ENCODE measurements at places on chromosomes 12 and 14.

DNA sequence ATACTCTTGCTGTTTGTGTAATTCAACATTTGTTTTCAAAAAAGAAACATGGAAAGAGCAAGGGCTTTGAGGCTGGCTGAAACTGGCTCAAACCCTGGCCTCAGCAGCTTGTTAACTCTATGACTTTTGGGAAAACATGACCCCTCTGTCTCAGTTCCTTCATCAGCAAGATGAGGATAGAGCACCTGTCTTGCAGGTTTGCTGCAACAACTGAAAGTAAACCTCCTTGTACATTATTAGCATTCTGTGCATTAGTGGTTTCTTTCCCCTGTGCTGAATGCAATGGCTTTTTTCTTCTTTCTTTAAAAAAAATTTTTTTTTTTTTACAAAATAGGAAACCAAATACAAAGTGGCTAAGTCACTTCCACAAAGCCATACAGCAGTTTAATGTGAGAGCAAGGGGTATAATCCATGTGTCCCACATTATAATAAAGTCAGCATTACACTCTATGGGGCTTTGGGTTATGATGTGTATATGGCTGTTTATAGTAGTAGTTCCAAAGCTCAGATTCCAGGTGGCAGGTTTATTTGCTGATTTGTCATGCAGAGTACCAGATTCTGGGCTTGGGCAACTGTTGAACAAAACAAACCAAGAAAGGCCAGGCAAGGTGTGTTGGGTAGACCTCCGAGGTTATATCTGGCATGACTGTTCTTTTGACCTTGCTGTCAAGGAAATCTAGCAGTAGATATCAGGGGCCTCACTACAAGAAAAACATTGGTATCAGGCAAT lies 194.5 kb upstream of the CNOT2 start:
- DNase-seq: no peak

GRCh38 chr12:7099290-7099996 lies 7.2 kb upstream of the C1R start:
- no peak for DNase-seq

GRCh38 chr12:55074806-55075205 lies 51.4 kb upstream of the OR9K2 start:
- no peak for DNase-seq

DNA sequence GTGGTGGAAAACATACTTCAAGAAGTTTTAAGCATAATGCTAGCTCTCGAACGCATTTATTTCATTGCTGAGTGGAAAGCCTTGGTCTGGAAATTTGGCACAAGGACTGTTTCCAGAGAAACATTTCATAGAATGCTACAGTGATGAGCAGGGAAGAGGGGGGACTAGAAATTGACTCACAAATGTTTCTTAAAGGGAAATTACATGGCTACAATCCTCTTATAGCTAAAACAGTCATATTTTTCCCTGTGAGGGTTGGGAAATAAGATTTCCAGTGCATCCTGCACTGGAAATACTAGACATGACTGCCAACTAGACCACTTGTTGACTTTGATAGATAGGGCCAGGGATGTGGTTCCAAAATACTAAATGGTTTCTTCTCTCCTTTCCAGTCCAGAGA lies 197.3 kb upstream of the RGS6 start:
- no peak for DNase-seq

DNA sequence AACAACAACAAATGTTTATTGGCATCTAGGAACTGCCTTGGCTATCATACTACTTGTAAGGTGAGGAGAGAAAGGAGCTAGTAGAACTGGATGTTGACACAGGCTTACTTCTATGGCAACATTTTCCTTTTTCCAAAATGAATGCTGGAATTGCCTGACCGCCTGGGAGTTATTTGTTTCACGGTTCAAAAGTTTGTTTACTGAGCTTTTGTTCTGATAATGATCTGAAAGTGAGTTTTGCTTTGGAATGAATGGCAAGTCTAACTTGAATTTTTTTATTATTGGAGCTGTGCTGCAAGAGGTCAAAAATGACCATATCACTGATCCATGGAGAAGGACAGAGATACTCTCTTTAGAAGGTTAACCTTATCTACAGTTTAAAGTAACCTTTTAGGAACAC lies 183.5 kb upstream of the CAND1 start:
- no peak for DNase-seq

DNA sequence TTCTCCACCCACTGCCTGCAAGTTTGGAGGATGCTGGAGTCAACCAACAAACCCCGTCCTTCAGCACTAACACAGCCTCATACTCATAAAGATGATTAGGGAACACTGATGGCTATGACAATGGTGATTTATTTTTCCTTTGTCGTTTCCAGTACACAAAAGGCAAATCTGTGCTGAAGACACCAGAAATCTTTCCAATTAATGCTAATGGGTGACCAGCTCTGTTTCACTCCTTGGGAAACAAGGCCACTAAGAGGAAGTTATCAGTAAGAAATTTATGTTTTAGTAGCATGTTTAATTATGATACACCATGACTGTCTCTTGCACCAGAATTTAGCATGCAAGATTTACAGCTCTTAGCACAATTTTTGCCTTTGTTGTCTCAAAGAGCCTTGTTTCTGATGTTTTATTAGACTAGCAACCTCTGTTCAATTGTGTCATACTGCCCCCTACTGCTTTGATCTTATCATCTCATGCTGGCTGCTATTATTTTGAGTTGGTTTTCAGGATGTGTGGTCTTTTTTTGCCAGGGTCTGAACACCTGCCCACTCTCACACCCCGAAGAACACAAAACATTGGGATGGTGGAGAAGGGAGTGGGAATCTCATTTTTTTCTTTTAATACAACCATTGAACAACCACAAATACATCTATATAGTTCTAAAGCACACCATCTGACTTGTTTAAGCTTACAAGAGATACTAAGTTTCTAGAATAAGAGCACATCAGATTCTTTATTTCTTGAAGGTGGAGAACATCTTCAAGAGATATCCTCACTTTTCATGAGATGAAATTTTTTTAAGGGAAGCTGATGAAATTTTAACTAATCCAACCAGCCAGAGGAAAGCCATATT lies 160.9 kb downstream of the SPTSSA start:
- DNase-seq: peak; percentile 28

GRCh38 chr14:67555518-67556090 lies 22.5 kb downstream of the PLEKHH1 start:
- no peak for DNase-seq

DNA sequence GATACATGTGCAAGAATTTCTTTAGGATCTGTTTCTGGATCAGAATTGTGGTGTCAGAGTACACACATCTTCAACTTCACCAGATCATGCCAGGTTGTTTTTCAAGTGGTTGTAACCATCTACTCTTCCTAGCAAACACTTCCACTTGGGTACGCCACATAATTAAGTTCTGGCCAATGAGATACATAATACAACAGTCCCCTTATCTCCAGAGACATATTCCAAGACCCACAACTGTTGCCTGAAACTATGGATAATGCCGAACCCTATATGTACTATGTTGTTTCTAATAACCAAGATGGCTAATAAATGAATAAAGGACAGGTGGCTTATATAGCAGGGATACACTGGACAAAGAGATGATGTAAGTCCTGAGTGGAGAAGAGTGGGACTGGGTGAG lies 2.5 kb upstream of the CHPT1 start:
- DNase-seq: no peak

- DNase-seq: peak; percentile 11
These were observed 44.1 kb upstream of the DYNC1H1 start for GRCh38 chr14:101920271-101920670.

DNA sequence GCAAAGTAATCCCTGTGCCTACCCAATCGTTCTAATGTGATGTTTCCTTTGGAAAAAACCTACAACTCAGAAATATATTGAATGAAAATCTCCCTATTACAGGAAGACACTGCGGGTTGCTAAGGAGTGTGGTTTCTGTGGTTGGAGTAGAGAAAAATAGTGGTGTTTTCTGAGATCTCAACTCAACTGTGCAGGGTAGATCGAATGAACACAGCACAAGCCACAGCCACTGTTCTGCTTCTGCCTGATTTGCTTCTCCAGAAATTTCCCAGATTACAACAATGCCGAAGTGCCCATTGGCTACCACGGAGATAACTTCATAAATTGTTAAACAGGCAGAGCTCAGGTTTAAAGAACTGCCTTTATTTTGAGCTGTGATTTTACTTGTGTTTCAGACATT lies 480.4 kb downstream of the DIO2 start:
- no peak for DNase-seq

DNA sequence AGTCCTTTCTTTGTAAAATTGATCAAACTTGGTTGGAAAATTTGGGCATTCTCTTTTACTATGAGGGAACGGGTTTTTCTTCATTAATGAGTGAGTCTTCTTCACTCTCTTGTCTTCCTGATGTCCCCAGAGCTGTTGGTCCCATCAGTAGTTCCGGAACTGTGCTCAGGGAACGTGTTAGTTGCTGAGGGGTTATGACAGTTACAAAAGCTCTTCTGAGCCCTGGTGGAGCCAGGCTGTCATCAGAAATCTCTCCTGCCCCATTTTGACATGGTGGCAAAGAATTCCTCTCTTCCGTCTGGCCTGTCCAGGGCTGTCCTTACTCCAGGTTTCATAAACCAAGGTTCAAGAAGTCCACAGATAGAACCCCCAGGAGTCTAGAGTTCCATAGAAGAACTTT lies 208.5 kb downstream of the SLC41A2 start:
- DNase-seq: no peak

DNA sequence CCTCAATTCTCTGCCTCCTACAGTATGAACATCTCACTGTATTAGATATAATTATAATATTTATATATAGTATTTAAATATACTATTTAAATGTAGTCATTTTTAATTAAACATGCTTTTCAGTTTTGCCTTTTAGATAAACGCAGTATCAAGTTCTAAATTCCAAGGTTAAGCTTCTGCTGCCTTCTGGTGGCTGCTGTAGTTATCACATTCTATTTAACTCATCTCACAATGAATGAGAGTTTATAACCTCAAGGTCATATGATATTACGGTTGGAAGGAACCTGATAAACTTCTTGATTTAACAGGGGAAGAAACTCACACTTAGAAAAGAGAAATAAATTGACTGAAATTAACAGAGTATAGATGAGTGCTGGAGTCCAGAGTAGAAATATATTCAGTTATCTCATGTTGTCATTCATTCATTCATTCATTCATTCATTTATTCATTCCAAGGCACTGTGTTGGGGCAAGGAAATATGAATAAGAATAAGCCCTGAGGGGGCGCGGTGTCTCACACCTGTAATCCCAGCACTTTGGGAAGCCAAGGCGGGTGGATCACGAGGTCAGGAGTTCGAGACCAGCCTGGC lies 31.9 kb downstream of the GUCY2C start:
- peak; percentile 55 for DNase-seq

DNA sequence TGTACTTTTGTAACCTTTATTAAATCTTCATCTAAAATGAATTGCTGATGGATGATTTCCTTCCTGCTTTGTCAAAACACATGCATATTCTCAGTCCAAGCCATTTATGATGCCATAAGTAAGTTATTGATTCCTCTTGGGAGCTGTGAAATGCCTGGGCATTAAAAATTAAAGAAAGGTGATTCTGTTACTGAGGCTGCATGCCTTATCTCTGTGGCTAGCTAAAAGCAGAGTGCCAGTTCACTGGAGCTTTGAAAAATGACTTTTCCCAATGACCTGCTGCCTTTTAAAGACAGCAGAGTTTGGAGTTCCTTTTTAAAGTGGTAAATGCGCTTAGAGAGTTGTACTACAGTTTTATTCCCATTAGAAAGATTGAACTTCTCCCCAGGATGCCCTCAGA lies 152.1 kb downstream of the TMTC2 start:
- no peak for DNase-seq

- DNase-seq: no peak
These were observed 28.2 kb downstream of the KICS2 start for GRCh38 chr12:64193931-64194330.

- peak; percentile 26 for DNase-seq
These were observed 936 bp downstream of the TFCP2 start for GRCh38 chr12:51171884-51172514.

DNA sequence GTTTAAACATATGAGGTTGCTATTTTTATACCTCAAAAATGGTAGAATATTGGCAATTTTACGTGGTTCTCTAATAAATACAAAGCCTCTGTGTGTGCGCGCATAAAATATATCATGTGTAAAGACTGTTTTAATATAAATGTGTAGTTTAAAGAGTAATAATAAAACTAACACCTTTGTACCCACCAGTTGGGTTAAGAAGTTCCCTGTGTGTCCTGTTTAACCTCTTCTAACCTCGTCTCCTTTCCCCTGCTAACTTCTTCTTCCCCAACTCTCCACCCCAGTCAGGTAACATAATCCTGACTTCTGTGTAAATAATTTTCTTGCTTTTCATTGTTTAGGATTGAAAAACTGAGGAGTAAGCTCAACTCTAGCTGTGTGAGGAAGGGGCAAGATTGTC lies 47.6 kb upstream of the PSMA6 start:
- DNase-seq: no peak

- DNase-seq: peak; percentile 47
These were observed 548.6 kb upstream of the TBX3 start for GRCh38 chr12:115232455-115233156.

DNA sequence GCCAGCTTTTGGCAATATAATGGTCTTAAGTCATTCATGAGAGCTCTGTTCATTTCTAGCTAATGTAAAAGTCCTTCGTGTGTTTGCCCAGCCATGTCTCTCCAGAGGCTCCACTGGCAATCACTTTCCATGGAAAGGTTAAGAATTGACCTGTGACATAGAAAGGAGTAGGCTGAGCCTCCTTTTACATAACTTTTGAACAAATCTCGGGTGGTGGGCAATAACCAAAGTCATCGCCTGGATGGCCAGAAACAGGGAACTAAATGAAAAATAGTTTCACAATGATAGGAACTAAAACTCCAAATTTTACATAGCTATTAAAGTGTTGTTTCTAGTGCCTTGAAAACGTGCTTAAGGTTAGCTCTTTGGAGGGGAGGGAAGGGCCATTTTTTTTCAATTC lies 6.5 kb downstream of the BHLHE41 start:
- DNase-seq: no peak

DNA sequence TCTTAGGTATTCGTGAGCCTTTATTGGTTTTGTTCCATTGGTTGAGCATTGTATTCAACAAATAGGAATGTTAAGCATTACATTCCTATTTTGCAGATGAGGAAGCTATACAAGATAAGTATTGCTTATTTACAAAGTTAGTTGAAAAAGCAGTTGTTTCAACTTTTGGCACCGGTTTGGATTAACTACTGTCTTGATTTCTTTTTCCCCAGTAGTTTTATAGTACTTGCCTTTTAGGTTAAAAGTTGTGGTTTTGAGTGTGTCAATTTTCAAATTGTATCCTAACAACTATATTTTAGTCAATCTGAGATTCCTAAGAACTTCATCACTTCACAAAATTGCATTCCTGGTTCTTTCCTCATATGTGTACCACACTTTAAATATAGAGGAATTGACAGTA lies 23.8 kb upstream of the MBIP start:
- no peak for DNase-seq

DNA sequence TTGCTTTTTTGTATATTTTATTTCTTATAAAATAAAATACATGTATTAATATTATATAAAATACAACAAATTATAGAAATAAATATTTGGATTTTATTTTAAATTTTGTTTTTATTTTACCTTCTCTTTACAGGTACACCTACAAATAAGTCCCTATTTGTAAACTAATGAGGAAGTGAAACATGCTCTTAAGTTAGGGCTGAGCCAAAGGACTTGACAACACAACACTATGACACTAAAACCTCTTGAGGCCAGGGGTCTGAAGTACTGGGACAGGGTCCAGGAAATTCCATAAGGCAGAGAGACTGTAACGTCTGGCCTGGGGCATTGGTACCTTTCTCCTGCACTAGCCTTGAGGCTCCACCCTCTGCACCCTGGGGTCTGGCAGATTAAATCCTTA lies 293.2 kb downstream of the FOXN3 start:
- no peak for DNase-seq

GRCh38 chr14:53847881-53848280 lies 108.7 kb downstream of the BMP4 start:
- no peak for DNase-seq
